Stimulated activated CD4-positive, alpha-beta T cell treated with anti-CD3 and anti-CD28 coated beads, TNF-alpha, amount 100 ng/mL, for 4 hours (primary cell): ENCODE measurements at places on chromosomes 5 and 9.

- DNase-seq = no peak
These were observed 94.7 kb downstream of the MYO10 start for GRCh38 chr5:16841416-16841815.

- no peak for DNase-seq
These were observed 44.9 kb downstream of the DYNC2I2 start for GRCh38 chr9:128611600-128612394.

DNA sequence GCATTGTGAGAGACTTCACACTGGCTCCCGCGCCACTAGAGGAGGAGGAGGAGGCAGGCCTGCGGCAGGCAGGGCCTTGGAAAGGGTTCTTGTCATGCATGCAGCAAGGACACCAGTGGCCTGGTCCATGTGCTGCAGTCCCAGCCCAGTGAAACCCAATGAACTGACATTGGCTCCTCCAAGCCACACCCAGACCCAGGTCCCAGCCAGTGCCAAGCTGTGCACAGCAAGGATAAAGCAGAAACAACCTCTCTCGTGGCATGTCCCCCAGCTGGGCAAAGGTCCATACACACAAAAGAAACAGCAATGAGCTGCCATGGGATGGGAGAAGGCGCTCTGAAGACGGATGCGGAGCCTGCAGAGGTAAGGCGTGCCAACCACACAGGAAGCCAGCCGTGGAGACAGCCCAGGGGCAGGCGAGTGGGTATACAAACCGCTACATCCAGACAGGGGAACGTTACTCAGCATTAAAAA, 89.2 kb downstream of the SEMA4D start:
- DNase-seq = no peak

DNA sequence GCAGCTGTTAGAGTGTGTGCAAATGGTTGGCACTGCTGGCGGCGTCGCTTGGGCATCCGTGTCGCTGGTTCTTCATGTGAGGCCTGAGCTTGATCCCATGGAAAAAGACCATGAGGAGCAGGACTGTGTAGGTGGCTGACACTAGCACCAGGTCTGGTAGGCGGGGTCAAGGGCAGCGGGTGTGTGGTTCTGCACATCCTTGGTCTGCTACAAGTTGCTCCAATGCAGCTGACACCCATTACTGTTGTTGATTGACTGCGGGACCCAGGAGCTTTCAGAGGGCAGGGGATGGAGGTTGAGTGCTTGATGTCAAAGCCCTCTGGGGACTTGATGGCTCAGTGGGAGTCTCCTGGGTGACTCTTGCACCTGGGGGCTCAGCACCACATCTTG, 29.0 kb upstream of the PITX1 start:
- no peak for DNase-seq

DNA sequence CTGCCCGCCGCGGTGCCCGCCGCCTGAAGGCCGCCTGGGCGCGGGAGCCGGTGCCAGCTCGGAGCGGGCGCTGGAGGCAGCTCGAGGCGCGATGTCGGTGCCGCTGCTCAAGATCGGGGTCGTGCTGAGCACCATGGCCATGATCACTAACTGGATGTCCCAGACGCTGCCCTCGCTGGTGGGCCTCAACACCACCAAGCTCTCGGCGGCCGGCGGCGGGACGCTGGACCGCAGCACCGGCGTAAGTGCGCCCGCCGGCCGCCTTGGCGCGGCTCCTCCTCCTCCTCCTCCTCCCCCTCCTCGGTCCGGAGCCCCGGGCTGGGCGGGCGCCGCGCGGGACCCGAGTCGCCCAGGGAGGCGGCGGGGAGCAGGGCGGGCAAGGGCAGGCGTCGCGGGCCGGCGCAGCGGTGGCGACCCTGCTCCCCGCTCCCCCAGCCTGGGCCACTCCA, 455 bp downstream of the OLFM1 start:
- DNase-seq = no peak
